ENCODE measurements at places on chromosomes 4 and X.

GRCh38 chr4:108466936-108467902 lies 153.2 kb upstream of the RPL34 start:
- peak; percentile 69 for DNase-seq

GRCh38 chrX:122134291-122134690 lies 1049.8 kb upstream of the GRIA3 start:
- no peak for DNase-seq

GRCh38 chr4:4873203-4873602 lies 13.7 kb downstream of the MSX1 start:
- DNase-seq: no peak

DNA sequence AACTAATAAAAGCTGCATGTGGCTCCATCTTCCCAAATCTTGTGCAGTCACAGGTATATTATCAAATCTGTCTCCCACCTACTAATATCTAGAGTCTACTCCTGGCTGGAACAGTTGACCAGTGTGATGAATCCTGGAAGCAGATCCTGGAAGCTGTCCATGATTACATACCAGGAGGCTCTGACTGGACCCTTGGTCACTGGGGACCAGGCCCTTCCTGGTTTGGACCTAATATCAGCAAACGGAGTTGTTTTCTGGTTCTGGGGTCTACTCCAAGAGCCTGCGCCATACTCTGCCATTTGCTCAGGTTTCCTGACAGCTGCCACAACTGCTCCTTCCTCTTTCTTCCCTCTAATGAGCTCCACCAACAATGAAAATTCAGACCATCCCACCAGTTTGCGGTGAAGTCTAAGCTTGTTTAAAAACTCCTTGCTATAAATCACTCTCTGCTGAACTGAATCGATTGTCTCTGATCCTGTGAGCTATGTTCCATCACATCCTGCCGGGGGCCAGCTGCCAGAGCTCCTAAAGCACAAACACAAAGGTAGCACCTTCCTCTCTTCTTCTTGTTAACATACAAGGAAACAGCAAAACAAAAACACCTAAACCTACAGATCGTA lies 114.2 kb downstream of the PALLD start:
- no peak for DNase-seq

DNA sequence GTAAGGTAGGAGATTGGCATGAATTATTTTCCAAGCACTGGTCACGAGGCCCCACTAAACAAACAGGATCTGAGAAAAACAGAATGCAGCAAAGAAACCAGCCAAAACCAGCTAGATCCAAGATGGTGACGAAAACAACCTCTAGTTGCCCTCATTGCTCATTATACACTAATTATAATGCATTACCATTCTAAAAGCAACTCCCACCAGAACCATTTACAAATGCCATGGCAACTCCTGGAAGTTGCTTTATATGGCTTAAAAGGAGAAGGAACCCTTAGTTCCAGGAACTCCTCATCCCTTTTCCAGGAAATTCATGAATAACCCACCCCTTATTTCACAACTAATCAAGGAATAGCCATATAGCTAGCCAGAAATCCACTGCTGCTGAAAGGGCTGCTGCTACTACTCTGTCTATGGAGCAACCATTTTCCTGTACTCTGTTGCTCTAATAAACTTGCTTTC lies 69.3 kb downstream of the ABCB7 start:
- no peak for DNase-seq

DNA sequence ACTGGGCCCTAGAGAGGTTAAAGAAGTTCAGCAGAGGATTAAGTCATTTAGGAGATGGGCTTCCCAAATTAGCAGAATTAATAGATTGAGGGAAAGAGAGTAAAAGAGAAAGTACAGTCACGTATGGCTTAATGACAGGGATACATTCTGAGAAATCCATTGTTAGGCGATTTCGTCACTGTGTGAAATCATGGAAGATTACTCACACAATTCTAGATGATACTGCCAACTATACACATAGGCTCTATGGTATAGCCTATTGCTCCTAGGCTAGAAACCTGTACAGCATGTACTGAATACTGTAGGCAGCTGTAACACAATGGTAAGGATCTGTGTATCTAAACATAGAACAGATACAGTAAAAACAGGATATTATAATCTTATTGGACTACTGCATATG lies 180.6 kb downstream of the RNF150 start:
- no peak for DNase-seq

DNA sequence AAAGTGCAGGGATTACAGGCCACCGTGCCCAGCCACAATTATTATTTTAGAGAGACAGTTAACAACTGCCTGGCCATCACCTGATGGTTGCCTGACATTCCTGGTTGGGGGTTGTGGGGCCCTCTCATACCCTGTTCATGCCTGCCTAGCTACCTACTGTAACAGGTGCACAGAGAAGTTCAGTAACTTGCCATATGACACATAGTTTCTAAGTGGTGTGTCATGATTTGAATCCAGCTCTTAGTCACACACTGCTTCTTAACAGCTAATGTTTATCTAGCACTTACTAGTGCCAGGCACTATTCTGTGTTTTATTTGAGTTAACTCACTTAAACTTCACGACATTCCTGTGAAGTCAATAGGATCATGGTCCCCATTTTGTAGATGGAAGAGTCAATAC lies 122.7 kb upstream of the JADE1 start:
- DNase-seq: no peak

DNA sequence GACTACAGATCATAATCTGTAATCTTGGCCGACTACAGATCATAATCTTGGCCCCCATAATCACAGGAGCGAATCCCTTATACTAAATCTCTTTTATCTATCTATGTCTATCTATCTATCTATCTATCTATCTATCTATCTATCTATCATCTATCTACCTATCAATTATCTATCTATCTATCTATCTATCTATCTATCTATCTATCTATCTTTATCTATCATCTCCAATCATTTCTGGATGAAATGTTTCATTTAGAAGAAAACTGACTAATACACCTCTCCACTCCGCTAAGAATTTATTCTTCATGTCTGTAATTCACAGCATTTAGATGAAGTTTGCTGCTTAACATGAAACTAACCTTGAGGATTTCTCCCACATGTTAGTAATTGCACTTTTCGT lies 45.0 kb upstream of the ACSL1 start:
- DNase-seq: no peak

DNA sequence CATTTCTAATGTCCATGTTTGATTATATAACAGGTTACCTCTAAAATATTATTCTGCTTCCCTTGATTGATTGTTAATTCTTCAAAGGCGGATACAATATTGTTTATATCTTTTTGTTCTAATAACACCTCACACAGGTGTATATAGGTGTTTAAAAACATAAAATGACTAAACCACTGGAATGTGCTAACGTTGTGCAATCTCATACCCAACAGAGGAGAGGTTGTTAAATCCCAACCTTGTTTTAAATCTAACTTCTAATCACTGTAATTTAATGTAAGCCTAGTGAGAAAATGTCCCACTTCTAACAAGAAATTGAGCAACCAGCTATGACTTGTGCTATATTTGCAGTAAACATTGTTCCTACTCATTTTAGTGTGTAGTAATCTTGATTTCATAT lies 1.3 kb downstream of the ODAM start:
- no peak for DNase-seq

DNA sequence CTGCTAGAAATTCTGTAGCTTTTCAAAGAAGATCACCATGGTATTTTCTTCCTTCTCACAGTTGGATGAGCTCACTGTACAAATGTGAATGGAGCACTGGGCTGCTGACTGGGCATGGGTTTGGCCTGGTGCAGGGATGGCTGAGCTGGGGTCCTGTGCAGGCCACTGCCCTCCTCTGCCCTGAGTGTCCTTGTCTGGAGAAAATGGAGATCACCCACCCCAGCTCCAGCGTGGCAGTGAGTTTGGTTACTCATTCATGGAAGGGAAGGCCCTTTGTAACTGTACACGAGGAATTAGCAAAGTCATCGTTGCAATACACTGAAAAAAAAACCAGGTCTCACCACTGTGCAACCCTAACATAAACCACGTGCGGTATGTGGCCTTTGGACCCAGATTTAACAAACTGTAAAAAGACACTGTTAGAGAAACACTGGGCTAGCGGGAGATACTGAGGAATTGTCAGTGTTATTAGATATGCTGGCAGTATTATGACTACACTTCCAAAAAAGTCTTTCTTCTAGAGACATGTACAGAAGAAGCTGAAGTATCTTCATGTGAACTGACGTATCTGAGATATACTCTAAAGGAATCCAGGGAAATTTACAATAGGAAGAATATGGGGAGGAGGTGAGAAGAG lies 16.1 kb upstream of the TBC1D14 start:
- DNase-seq: peak; percentile 80

DNA sequence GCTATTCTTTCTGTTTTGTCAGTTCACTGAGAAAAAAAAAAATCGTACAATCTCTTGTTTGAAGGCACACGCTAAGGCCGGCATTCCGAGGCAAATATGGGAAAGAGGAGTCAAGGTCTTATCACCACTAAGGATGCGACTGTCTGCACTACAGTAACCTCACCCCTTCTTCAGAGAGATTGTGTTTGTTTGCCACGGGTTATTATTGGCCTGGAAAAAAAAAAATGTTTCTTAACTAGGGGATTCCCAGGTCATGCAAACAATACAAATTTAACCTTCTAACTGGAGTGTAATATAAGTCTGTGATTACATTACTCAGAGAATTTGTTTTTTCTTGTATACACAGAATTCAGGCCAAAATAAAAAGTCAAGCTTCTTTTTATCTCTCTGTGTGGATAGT lies 168.3 kb downstream of the TMA16 start:
- DNase-seq: no peak

- DNase-seq: no peak
Observed at GRCh38 chr4:154009191-154009590, 220.3 kb upstream of the SFRP2 start.

DNA sequence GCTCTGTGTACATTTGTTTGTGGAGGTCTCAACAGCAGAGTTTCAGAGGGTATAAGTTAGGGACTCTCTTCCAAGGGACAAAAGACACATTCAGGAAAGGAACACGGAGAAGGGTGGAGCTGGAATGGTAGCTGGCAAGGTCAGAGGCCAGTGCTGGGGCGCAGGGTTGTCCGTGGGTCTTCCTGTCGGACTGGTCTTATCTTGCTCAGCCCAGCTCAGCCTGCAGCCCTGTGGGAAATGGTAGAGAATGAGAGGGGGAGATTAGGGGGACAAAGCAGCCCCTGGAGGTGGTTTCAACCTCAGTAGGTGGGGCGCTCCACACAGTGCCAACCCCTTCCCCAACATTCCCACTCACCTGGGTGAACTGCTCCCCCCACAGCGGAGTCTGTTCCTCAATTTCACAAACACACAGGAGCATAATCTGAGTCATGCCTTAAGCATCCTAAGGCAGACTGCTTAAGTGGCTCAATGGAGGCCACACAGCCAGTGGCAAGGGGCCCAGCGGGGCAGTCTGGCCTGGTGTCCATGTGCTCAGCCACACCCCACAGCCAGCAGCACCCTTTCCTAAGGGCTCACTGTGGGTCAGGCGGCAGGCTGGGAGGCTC lies 6.9 kb upstream of the HDAC6 start:
- DNase-seq: peak; percentile 21

- no peak for DNase-seq
Observed at GRCh38 chrX:21658746-21659145, 616 bp upstream of the KLHL34 start.

DNA sequence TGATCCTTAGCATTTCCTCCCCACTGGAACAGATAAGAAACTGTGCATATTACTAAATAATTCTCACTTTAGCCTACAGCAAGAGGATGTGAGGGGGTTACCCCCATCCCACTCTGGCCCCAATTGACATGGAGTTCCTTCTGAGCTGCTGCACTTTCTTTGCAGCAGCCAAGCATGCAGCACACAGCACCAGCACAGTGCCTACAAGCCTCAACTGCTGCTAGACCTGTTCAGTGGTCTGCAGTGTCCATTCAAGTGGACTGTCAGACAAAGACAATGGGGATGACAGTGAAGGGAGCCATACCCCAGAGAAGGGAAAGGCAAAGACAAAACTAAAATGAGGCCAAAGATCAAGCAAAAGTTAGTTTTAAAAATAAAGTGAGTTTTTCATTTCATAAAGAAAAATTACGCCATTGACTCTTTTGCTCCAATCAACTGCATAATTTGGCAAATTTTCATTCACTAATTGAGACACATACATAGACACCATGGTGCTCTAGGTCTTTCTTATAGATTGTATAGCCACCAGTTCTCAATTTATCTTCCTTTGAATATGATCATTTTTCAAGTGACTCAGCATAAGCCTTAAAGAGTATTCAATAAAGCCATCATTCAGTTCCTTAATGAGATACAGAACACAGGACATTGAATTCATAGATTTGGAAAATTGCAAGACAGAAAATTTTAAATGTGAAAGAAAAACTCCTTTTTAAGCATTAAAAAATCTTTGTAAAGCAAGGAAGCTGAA lies 410.6 kb downstream of the HNRNPD start:
- no peak for DNase-seq

DNA sequence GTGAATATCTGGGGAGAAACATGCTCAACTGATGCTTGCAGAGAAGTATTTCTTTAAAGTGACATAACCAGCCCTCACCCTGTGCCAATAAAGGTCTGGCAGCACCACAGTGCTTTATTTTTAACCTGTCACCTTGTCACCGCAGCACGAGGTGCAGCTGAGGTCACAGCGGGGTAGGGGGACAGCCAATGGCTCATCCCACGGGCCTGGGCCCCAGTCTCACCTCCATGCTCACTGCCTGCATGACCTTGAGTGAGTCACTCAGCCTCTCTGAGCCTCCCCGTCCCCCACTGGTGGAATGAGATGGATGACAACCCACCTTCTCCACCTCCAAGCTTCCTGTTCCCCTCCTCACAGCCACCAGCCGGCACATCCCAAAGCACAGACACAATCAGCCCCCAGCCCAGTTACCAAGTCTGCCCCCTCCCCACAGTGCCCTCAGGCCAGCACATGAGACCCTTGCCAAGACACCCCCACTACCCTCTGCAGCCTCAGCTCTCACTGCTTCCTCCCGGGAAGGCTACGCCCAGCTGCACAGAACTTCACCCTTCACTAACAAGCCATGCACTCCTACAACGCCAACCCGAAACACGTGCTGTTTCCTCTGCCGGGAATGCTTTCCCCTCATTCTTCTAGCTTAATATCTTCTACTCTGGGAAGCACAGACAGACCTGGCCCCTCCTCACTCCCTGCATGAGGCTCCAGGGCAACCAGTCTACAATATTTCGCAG lies 24.9 kb upstream of the MAN2B2 start:
- no peak for DNase-seq

DNA sequence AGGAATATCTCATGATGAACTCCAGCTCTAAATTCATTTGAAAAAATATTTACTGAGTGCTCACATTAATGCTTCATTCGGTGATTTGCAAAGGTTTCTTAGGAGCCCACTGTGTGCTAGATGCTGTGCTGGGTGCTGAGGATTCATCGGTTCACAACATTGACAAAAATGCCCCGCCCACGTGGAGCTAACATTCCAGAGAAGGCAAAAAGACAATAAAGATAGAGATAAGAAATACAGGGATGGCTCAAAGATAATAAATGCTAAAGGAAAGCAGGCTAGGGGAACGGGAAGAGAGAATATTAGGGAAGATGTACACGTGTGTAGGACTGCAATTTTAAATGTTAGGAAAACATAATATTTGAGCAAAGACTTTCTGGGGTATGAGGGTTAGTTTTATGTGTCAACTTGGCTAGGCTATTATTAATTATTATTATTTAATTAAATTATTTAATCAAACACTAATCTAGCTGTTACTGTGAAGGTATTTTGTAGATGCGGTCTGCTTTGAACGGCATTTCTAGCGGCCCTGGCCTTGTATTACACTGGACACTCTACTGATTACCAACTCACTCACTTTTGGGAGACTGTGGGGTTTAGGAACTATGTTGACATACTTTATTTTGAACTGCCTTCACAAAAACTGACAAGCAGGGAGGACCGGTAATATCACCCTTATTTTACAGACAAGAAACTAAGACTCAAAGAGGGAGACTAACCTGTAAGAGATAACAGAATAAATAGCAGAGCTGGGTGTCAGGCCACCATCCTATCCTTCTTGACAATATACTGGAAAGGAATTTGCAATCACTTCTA lies 61.9 kb upstream of the IRF2 start:
- no peak for DNase-seq

All from SW480 (cell line).